Cortex of kidney (tissue), 1 donor: ENCODE measurements at places on chromosomes 5 and 9.

DNA sequence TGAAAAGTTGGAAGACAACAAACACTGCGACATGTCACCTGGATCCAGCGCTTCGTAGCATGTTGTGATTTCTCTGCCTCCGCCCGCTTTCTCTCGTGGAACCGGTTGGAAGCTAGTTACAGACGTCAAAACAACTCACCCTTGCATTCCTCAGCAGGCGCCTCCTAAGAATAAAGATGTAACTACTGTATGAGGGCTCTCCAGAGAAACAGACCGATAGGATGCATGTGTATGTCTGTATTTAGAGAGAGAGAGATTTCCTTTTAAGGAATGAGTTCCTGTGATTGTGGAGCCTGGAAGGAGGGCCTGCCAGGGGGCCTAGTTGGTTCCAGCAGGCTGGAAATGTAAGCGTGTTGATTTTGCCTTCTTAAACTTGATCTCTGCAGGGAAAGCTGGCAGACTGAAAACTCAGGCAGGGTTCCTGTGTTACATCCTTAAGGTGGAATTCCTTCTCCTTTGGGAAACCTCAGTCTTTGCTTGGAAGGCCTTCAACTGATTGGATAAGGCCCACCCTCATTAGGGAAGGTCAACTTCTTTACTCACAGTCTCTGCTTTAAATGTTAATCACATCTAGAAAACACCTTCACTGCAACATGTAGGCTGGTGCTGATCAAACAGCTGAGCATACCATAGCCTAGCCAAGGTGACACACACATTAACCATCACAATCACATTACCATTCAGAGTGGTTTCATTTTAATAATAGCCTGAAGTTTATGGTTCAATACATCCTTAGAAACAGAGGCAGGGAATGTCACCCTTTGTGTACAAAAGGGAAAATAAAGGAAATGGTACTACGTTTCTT is 163.8 kb downstream of the SYK start:
- DNase-seq, result no peak

GRCh38 chr5:66814146-66814991 is 218.2 kb downstream of the MAST4 start:
- no peak for DNase-seq

- DNase-seq, result no peak
These were observed 30.0 kb upstream of the GPR21 start for GRCh38 chr9:123003466-123003865.

- no peak for DNase-seq
These were observed 202.1 kb upstream of the SLC30A5 start for GRCh38 chr5:68891718-68892117.

- no peak for DNase-seq
These were observed 25.4 kb upstream of the RASA1 start for GRCh38 chr5:87242242-87242641.
